ENCODE measurements at places on chromosomes 4 and X. TPM values are rescaled to one million over a fixed set of nuclear protein-coding genes. Genes with fewer than 3 reads are reported as not detected.
A peak's percentile ranks its signal among the peaks of the same experiment; 100 is the strongest.

Gene LRAT
- not detected for total RNA-seq

DNA sequence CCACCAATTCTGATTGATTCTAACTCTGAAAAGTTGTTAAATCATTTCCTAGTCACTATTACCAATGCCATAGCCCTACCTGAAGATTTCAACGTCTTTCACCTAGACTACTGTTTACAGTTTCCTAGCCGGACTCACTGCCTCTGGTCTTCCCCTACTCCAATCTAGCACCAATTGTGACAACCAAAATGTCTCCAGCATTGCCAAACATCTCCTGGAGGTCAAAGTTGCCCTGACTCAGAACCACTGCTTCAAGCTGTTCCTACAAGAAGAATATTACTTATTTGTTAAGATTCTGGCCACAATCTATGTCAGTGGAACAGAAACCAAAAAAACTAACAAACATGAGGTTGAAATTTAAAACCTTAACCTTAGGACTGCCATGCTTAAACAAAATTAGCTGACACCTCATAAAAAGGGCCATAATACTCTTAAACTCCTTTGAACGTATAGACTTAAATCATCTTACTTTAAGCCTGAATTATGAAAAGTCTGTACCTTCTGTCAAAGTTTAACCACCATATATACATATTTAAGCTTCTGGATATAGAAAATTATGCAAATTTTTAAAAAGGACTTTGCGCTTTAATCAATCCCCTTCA is 2.1 kb downstream of the PDS5A start:
- DNase-seq, result no peak

GRCh38 chr4:118732591-118733330 is 47.6 kb downstream of the METTL14 start:
- no peak for DNase-seq

- peak; percentile 84 for DNase-seq
Observed at GRCh38 chrX:71118032-71118984, at the start of gene MED12. Gene MED12, plus strand, starts transcription at chrX:71118596. Its CDS starts 159 bp downstream, at chrX:71118755.

DNA sequence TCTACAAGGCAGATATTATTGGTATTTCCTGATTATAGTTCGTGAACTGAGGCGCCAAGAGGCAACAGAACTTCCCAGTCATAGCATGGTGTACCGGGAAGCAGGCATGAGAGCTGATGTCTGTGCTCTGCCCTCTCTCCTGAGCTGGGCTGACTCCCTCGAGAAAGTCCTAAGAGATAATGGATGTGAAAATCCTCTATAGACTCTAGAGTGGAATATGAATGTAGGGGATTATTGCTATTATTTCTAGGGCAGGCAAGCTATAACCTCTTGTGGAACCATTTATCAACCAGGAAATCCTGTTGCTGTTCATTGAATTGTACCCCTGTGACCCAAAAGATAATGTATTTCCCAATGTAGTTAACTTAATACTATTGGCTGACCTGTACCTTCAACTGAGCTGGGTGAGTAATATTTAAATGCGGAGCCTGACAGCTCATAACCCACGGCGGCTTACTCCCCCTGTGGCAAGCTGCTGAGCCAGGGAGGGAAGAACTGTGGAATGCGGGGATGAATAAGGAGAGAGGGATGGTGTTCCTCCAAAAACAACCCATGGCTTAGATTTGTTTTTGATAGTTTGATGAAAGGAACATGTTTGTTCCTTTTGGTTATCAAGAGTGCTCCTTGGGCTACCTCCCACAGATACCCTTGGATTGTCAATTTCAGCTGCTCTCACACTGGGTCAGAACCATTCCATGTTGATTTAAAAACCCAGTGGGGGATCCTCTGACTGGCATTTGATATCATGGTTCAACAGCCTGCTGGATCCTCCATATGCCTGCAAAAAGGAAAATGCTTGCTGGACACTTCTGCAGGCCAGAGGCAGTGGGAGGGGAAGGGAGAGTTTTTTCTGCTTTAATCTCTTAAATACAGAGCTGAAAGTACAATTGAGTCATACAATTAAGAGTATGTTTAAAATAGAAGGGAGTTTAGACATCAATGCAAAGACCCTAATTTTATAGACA is 339.0 kb upstream of the BOD1L1 start:
- no peak for DNase-seq
